Stimulated activated CD4-positive, alpha-beta T cell treated with anti-CD3 and anti-CD28 coated beads, Interleukin-1b, Interleukin-23, amount 100 ng/mL, for 1 hour (primary cell): ENCODE measurements at places on chromosomes 11 and 22.

GRCh38 chr11:132910011-132910760 is 622.1 kb downstream of the OPCML start:
- no peak for DNase-seq

DNA sequence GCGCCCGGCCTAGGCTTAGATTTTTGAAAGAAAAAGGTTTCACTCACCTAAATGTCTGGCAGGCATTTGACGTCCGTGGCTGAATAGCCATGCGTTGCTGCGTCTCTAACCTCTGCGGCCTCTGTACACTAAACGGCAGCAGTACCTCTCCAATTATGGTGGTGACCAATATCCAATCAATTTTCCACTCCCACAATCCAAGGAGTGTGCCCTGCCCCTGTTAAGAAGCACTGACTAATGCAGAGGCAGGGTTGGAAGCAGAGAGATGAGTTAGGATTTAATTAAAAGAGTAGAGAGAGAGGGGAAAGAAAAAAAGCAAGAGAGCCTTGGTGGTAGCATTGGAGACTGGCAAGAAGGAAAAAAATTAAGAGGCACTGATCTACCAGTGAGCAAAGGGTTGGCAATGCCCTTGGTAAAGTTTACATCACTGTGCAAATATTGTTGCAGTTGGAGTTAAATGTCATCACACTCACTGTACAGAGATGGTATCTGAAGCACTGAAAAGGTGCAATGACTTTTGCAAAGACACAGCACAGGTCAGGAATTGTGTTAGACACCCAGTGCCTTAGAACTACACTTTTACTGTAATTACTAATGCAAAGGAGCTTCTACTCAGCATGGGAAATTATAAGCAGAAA is 526.7 kb downstream of the NTM start:
- DNase-seq, result no peak

GRCh38 chr11:88438721-88439120 is 101.2 kb upstream of the CTSC start:
- DNase-seq, result no peak

DNA sequence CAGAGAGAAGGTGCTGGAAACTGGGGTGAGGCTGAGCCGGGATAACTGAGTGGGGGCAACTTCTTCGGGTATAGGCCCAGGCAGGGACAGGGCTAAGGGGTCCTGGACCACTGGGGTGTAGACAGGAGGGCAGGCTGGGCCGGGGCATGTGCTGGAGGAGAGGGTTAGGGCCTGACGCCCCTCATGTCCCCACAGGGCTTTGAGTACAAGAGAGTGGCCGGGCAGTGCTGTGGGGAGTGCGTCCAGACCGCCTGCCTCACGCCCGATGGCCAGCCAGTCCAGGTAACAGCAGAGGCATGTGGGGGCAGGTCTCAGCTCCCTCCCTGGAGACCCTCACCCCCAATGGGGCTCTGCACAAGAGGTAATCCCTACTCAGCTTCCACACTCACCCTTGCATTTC is 36.7 kb downstream of the MUC5B start:
- DNase-seq, result no peak

GRCh38 chr22:19510919-19511341 is 13.3 kb downstream of the CLDN5 start:
- DNase-seq, result no peak

DNA sequence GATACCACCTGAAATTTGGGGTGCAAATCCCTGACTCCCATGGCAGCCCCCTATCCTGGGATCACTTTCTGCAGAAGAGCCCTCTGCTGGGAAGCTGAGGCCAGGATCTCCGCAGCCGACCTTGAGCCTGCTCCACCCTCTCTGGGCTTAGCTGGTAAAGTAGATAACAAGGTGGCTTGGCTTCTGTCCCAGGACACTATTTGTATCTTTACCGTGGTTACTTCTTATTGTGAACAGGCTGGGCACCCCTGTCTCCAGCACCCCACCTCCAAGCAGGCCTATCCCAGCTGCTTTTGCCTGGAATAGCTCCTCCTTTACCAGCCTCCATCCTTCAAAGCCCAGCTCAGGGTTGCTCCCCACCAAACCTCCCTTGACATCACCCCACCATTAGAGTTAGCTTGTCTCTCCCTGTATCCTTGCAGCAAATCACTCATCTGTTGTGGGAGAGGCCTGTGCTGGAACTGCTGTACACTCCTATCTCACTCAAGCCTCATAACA is 35.2 kb upstream of the P2RY2 start:
- DNase-seq, result no peak

- no peak for DNase-seq
Observed at GRCh38 chr11:57812634-57813033, 51.0 kb downstream of the CTNND1 start.

DNA sequence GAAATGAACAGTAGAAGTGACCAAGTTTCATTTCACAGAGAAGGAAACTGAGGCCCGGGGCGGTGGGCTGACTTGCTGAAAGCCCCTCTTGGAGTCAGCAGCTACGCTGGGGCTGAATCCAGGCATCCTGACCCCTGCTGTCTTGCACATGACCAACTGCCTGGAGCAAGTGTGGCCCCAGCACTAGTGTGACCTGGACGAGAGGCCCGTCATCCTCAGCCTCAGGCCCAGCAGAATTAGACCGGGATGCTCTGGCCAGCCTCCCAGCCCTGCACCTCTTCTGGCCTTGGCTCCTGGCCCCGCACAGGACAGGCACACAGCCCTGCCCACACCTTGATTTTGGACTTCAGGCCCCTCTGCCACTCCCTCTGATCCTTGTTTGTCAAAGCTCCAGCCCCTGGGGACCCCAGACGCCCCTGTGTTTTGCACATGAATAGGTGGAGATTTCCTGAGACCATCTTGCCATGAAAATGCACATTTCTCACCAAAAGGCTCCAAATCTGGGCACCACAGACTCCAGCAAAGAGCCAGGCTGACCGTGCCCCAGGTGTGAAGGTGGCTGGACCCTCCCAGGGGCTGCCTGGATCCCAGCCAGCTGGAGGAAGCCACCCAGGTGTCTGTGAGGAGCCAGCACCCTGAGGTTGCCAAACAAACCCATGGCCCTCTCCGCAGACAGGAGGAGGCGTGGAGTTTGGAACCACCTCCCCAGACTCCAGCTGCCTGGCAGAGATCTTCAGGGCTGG is 24.9 kb downstream of the FGF4 start:
- DNase-seq, result no peak

- DNase-seq, result no peak
Observed at GRCh38 chr22:46047226-46047625, 70.3 kb upstream of the WNT7B start.

- DNase-seq, result no peak
Observed at GRCh38 chr11:5040876-5041275, 5.5 kb upstream of the OR52J3 start.

DNA sequence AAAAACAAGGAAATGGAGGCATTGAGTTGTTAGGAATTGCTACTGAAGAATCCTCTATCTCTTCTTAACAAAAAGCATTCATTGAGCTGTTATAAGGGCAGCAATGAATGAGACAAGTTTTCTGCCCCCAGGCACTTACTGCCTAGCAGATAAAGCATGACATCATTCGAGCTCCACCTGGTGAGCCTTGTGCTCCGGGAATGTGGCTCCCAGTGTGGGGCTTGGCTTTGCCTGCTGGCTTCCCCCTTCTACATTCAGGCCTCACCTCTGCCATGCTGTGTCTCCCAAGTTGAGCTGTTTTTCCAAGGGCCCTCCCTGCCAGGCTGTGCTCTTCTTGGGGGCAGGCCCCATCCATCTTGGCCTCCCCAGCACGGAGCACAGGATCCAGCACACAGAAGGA is 56.9 kb upstream of the EIF3D start:
- DNase-seq, result no peak

- DNase-seq, result peak; percentile 20
Observed at GRCh38 chr11:77472991-77473800, 698 bp downstream of the PAK1 start.

DNA sequence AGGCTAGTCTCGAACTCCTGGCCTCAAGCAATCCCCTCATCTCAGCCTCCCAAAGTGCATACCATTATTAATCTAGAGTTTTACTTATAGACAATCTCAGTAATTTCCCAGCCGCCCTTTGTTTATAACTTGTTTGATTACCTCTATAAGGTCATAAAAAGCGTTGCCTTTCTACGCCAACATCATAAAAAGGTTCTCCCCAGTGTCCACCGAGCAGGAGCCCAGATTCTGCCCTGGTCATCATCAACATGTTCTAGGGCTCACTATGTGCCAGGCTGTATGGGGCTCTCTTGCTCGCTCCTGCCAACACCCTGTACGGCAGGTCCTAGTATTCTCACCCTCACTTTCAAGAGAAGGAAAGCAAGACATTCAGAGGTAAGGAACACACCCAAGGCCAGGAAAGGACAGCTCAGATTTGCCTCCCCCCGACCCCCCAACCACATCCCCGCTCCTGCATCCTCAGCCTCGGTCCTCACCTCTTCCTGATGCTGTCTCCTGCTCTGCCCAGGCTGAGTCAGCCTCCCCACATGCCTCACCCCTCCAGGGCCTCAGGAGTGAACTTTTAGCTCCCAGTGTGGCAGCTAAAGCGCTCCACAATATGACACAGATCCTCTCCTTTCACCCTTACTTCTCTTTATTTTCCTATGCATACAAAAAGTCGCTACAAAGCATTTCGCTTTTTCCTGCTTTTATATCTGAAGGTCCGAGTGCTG is 14.3 kb downstream of the ARFGAP3 start:
- no peak for DNase-seq

- no peak for DNase-seq
Observed at GRCh38 chr11:67288198-67288451, 978 bp upstream of the ANKRD13D start.

- no peak for DNase-seq
Observed at GRCh38 chr22:29163808-29164207, 41.9 kb upstream of the EMID1 start.

- DNase-seq, result no peak
Observed at GRCh38 chr11:64741375-64742086, 2.4 kb downstream of the RASGRP2 start.

- DNase-seq, result no peak
Observed at GRCh38 chr11:7490535-7490934, 5.2 kb downstream of the OLFML1 start.

DNA sequence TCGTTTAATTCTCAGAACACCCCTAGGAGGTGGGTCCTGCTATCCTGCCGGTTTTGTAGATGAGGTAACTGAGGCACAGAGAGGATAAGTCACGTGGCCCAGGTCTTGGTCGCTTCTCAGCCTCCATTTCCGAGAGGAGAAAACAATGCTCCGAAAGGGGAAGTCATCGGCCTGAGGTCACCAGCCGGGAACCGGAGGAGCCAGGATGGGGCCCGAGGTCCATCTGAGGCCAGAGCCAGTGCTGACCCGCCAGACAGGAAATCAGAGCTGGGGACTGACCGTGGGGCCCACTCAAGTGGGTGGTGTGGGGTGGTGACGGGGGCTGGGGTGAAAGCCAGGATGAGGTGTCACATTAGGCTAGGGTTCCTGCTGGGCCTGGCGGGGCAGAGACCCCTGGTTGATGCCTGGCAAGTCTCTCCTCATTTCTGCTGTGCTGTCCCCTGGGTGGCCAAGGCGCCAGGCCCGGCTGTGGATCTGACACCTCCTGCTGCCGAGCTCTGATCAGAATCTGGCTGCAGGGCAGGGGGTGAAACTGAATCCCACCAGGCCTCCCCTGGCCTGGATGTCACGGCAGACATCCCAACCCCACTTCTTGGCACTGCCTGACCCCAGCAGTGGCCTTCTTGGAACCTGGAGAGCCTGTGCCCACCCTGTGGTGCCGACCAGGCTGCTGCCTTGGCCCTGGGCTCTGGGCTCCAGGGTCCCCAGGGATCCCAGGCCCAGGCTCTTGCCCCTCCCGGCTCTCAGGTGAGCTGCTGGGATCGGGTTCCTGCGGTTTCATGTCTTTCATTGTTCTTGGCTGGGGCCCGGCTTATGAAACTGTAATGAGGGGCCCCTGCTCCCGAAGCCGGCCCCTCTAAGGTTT is 12.0 kb downstream of the TRIOBP start:
- DNase-seq, result no peak

GRCh38 chr22:19836512-19836911 is 18.2 kb downstream of the GNB1L start:
- DNase-seq, result no peak
